ENCODE measurements at places on chromosomes 7 and 10.

DNA sequence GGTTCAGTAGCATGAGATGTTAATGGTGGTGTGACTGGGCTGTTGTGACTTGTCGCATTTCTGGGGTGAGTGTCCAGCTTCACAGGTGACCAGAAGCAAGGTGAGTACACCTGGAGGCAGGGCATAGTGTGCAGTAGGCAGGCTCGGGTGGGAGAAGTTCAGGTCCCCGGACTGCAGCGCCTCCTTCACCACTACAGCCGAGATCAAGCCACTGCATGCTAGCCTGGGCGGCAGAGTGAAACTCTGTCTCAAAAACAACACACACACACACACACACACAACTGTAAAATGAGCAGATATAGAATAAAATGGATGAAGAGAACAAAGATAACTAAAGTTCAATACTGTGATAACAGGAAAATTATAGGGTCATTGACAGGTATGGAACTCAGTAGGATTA is 11.1 kb upstream of the PARD3 start:
- no peak for DNase-seq

DNA sequence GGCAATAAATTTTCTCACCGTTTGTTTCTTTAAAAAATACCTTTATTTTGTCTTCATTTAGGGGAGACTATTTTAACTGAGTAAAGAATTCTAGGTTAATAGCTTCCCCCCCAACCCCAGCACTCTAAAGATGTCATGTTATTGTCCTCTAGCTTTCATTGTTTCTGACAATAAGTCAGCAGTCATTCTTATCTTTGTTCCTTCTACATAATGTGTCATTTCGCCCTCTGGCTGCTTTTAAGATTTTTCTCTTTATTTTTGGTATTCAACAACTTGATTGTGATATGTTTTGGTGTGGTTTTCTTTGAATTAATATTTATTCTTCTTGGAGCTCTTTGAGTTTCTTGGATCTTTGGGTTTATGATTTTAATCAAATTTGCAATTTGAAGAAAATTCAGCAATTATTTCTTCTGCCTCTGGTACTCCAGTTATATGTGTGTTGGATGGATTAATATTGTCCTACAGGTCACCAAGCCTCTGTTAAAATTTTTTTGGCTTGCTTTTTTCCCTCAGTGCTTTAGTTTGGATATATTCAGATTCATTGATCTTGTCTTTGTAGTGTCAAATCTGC is 64.6 kb upstream of the ELN start:
- no peak for DNase-seq

DNA sequence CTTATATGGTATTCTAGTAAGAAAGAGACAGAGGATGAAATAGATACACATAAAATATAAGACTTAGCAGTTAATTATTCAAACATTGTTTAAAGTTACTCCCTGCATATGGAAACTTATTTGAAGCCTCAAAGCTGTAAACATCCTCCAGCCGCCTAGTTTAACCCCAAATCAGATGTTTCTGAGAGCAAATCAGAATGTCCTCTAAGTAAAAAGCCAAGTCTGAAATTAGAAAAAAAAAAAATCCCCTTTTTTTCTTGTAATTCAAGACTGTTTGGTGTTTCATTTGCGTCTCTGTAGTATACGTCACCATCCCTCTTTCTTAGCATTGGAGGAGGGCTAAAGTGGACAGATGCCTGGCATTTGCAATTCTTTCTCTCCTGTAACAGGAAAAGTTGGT is 46.4 kb downstream of the TMEM26 start:
- DNase-seq: no peak

DNA sequence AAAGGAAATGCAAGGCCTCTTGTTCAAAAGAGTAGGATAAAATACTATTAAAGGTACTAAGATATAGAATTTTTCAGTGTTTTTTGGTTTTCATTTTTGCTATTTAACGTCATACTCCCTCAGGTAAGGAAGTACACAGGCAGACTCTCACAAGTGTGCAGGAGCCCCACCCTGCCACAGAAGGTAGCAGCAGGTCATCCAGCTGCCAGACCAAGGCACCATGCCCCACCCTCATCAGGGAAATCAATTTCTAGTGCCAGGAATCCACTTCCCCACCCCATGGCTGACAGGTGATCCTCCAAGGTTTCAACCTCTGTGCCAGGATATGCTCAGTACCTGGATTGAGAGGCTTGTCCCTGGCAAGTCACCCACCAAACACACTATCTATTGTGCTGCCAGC is 712.9 kb downstream of the SORCS3 start:
- no peak for DNase-seq

- no peak for DNase-seq
Observed at GRCh38 chr10:62669341-62669740, 135.2 kb upstream of the ADO start.

- no peak for DNase-seq
Observed at GRCh38 chr7:27186668-27187474, 1.8 kb upstream of the HOXA11 start.

- no peak for DNase-seq
Observed at GRCh38 chr10:49090696-49091380, 24.5 kb downstream of the VSTM4 start.
